ENCODE measurements at places on chromosomes 2 and 18. TPM values are rescaled to one million over a fixed set of nuclear protein-coding genes. Genes with fewer than 3 reads are reported as not detected.

The ANKRD36 gene
- total RNA-seq: 85.2 TPM

GRCh38 chr18:39667905-39668304 is 2102.3 kb upstream of the CELF4 start:
- no peak for DNase-seq

DNA sequence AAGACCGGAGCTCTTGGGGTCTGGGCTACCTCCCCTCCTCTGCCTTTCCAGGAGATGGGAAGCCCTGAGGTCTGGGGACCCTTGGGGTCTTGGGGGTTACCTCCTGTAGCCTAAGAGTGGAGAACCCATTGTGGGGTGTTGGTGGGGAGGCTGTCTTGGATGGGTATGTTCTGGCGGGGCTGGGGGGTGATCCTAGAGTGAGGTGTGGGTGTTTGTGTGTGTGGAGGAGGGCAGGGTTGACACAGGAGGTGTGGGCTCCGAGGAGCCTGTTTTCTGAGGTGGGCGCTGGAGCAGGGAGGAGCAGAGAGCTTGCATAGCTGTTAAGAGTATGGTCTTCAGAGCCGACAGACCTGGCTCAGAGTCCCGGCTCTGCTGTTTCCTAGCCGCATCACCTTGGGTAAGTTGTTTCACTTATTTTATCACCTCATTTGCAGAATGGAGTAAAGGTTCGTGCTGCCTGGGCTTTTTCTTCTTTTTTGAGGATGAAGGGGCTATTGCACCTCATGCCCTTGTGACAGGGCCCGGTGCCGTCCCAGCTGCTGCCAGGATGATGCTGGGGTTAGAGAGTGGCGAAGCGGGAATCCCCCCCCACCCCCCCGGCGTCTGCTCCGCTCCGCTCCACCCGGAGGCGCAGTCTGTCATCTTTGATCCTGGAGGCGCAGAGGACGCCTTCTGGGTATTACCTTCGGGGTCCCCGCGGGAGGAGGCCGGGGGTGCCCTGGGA is 17.2 kb downstream of the TET3 start:
- no peak for DNase-seq

- no peak for DNase-seq
Measured at GRCh38 chr18:78857314-78858150, 122.1 kb upstream of the SALL3 start.

- no peak for DNase-seq
Measured at GRCh38 chr2:62992561-62992960, 58.1 kb upstream of the OTX1 start.

DNA sequence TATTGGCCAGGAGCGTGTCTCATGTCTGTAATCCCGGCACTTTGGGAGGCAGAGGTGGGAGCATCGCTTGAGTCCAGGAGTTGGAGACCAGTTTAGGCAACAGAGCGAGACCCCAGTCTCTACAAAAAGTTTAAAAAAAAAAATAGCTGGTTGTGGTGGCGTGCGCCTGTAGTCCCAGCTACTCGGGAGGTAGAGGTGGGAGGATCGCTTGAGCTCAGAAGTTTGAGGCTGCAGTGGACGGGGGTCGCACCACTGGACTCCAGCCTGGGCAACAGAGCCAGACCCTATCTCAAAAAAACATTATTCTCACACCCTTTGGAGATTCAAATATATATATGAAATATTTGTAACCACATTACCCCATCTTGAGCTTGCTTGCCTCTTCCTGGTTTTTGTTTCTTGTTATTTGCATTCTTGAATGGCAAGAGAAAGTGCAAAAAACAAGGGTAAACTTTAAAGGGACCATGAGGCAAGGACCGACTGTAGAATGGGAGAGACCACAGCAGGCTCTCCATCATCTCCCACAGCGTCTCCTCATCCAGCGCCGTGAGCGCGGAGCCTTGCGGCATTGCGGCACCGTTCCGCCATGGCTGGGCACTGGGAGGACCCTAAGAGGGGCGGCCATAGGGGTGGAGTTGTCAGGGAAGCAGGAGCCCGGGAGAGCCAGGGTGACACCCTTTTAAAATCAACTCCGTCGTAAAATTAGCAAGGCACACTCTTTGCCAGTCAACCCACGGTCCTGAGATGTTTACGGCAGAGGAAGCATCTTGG is 1.4 kb downstream of the ELP2 start:
- no peak for DNase-seq

DNA sequence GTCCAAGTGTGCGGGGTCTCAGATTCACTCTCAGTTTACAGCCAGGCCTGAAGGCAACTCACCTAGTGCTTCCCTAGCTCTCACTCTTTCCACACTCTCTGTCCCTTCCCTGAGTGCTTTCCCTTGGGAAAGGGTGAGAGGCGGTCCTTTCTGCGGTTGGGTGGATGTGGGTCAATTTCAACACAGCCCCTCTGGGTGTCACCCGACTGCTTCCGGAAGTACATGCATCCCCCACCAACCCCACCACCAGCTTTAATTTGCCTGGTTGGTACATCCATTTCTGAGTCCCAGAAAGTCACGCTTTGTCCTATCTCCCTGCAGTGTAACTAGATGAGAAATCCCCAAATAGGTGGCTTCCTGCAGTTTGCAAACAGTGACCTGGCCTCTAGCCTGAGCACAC is 307.3 kb upstream of the MEIS1 start:
- no peak for DNase-seq

GRCh38 chr2:27799646-27800010 is 28.1 kb downstream of the MRPL33 start:
- no peak for DNase-seq

- no peak for DNase-seq
Measured at GRCh38 chr2:62234755-62235655, 39.1 kb downstream of the B3GNT2 start.

DNA sequence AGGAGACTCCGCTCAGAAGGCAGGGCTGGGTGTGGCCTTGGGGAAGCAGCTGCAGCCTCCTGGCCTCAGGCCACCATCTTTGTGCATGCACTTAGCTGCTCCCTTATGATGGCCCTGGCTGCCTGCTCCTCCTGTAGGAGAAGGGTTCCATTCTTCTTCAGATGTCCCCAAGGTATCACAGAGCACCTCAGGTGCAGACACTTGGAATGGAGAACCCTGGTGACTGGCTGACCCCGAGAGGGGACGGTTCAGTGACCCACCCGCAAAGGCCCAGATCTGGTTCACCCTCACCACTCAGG is 9.6 kb downstream of the GPAT2 start:
- DNase-seq: no peak

The NABP1 gene
- 170 TPM for total RNA-seq

- no peak for DNase-seq
Measured at GRCh38 chr2:212402316-212402715, 136.3 kb downstream of the ERBB4 start.

DNA sequence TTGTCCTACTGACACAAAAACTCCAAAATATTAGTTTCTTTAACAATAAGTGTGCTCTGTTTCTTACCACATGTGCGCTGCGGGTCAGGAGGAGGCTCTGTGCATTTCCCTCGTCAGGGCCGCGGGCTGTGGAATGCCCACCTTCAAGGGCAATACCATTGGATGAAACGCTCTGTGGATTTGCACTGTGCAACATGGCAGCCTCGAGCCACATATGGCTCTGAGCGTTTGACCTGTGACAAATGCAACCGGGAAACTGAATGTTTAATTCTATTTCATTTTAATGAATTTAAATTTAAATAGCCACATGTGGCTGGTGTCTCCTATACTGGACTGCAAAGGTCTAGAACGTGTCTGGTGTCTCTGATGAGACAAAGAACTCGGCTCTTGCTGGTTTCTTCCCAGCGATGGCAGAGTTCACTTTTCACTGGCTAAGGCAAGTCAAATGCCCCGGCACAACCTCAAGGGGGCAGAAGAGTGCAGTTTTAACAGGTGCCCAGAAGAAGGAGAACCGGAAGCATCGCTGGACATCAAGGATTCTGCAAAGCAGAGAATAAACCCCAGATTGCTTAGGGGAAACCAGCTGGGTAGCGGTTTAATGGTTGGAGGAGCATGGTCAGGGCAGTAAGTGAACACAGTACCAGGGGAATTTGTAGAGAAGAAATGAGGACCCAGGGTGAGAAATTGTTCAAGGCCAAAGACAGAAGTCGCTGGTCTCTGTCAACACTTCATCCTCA is 37.0 kb upstream of the TMEM18 start:
- peak; percentile 50 for DNase-seq

DNA sequence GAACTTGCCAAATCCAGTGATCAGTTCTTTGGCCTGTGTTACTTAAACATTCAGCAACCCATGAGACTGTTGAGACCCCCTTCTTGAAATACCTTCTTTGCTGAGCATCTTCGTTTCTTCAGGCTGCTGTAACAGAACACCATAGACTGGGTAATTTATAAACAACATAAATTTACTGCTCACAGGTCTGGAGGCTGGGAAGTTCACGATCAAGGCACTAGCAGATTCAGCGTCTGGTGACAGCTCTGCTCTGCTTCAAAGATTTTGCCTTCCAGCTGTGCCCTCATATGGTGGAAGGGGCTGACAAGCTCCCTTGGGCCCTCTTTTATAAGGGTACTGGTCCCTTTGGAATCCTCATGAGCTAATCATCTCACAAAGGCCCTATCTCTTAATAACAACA is 28.8 kb upstream of the TSPYL6 start:
- DNase-seq: no peak

The CCDC74B gene
- not detected for total RNA-seq

The OSR1 gene
- total RNA-seq: not detected

The CLIP4 gene
- 37.7 TPM for total RNA-seq

DNA sequence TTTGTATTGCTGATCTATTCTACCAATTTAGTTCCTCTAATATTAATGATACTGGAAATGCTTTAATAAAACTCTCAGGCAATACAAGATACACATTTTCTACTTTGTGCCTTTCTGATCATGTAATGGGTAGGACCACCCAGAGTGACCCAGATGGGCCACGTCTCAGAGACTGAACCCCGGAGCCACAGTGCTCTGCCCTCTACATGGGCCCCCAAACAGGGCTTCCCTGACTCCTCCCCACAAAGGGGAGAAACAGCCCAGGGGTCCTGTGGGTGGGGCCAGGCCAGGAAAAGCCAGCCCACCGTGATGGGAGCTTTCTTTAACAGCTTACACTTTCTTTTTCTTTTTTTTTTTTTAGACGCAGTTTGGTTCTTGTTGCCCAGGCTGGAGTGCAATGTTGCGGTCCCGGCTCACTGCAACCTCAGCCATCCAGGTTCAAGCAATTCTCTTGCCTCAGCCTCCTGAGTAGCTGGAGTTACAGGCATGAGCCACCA is 18.4 kb downstream of the HDAC4 start:
- no peak for DNase-seq

DNA sequence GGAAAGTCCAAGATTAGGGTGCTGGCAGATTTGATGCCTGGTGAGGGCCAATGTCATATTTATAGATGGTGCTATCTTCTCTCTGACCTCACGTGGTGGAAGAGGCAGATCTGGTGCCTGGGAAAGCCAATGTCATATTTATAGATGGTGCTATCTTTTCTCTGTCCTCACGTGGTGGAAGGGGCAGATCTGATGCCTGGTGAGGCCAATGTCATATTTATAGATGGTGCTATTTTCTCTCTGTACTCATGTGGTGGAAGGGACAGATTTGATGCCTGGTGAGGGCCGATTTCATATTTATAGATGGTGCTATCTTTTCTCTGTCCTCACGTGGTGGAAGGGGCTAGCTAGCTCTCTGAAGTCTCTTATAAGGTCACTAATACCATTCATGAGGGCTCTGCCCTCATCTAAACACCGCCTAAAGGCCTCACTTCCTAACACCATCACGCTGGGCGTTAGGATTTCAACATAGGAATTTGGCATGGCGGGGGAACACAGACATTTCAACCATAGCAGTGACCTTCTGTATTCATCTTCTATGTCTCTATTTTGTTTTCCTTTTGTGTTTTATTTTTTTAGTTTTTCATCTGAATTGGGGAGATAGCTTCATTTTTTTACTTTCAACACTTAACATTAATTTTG is 278.4 kb downstream of the SPAG16 start:
- DNase-seq: no peak

GRCh38 chr18:48841381-48842258 is 109.1 kb downstream of the SMAD7 start:
- no peak for DNase-seq

DNA sequence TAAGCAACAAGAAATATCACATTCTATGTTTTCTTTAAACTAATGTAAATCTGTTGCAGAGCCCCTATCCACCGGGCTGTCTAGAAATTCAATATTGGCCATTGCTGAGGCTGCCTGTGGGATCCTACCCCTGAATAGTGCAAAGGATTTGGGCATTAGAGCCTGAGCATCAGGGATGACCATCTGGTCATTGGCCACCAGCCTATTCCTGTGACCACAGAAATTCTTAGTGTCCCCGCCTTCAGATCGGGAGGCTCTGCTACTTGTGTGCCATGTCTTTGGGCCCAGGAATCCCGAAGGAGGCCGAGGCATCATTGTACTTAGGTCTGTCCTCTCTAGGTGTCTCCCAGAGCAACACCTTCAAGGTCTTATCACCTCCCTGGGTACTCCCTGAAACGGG is 73.8 kb downstream of the HRH4 start:
- no peak for DNase-seq

The CFLAR gene
- total RNA-seq: 306 TPM

DNA sequence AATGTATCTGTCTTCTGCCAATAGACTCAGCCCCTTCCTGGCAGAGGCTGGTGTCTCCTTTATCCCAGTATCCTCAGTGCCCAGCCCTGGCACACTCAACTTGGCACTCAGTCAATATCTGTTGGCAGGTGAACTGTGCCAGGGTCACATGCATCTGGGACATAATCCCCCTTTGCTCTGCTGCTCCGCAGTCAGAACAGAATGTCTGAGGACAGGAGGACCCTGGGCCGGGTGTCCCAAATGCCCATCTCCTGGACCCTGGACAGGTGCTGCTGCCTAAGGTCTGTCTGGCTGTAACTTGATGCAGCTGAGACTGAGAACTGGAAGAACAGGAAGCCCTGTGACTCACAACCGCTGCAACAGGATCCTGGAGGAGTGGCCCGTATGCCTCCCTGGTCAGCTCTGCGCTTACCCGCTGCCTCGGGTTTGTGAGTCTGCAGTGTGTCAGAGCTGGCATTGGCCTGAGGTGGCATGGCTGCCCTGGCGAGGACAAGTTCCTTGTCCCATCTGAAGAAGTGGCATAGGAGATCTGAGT is 11.4 kb downstream of the HK2 start:
- DNase-seq: no peak

GRCh38 chr2:37156071-37156856 is 516 bp downstream of the EIF2AK2 start:
- peak; percentile 42 for DNase-seq

GRCh38 chr2:199191461-199191860 is 266.3 kb downstream of the SATB2 start:
- no peak for DNase-seq

The TLX2 gene
- not detected for total RNA-seq

DNA sequence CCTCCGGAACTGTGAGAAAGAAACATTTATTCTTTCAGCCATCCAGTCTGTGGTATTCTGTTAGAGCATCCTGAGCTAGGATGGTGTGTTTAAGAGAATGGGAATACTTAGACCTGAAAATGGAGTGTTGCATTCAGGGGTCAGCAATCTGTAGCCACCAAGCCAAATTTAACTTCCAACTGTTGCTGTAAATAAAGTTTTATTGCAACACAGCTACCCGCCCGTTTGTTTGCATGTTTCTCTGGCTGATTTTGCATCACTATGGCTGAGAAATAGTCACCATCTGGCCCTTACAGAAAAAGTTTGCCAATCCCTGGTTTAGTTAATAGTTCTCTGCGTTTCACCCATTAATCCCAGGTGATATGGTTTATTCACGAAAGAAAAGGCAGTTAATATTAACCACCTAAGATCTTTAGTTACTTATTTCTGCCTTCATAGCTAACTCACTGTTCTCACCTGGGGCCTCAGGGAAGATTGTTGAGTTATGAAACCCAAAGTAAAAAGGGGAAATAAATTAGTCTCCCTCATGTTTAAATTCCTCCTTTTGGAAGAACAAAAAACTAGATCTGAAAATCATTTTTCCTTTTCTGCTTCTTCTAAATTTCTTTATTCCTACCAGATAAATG is 9.5 kb upstream of the CYS1 start:
- no peak for DNase-seq
